ENCODE measurements at places on chromosomes 3 and 15.

DNA sequence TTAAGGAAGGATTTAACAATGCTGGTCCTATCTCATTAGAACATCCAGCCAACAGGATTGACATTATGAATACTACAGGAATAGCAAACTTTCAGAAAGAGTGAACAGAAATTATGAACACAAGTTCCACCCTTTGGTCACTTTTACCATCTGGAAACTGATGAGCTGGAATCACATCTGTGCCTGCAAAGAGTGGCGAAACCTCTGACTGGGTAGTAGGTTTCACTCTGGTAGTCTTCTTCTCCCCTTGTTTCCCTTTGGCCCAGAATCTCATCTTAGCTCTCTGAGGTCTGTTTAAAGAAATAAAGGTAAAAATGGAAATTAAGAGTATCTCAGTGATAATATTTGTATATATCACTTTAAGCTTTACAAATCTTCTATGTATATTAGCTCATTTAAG is 73.1 kb downstream of the NR2E3 start:
- DNase-seq: no peak

DNA sequence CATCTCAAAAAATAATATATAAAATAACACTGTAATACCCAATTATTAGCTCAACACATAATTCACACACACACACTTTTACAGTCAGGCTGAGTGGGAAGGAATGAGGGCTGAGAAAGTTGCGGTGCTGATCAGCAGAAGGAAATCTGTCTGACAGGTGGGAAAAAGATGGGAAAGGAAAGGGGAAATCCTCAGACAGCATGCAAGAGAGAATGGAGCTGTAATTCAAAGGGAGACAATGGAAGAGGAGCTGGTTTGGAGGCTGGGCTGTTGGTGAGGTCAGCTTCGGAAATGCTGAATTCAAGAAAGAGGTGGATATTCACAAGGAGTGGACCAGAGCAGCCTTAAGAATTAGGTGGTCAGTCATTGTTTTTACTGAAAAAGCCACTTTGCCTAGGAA is 121.6 kb upstream of the LMOD3 start:
- DNase-seq: no peak

- DNase-seq: no peak
These were observed 36.1 kb downstream of the RAB6B start for GRCh38 chr3:133859381-133860234.

DNA sequence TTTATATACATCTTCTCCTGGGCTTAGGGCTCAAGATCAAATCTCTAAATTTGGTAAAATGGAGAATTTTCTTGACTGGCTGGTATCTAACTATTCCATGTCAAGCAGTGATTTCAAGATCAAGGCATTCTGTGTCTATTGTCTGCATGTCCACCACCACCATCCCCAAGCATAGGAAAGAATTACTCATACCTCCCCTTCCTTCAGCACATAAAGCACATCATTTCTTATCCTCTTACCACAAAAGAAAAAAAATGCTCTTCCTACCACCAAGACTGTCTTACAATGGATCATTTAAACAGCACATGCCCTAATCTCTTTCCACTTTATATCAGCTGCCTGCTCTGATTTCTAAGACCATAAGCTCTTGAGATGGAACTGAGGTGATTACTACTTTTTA is 470.5 kb upstream of the THBS1 start:
- DNase-seq: no peak

DNA sequence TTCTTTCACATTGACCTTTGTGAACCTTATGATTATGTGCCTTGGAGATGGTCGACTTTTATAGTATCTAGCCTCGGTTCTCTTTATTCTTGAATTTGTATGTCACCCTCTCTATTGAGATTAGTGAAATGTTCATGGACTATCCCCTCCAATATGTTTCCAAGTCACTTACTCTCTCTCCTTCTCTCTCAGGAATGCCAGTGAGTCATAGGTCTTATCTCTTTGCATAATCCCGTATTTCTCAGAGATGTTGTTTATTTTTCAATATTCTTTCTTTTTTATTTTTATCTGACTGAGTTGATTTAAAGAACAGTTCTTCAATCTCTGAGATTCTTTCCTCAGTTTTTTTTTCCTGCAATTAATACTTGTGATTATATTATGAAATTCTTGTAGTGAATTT is 411.6 kb upstream of the CADM2 start:
- DNase-seq: no peak

DNA sequence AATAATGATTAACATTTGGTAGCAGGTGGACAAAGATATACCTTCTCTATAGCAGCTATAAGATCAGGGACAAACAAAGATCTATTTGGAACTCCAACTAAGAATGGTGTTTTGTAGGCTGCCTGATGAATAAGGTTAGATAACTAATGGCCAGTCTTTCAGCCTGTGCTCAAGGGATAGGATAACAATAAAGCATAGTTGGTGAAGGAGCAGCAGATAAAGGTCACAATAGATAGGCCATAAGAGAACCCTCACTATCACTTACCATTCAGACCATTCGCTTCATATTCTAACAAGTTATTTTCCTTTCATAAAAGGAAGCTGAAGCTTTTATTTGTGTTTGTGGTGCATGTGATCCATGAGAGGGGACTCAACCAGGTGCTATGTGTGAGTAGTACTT is 19.8 kb downstream of the EPM2AIP1 start:
- no peak for DNase-seq

DNA sequence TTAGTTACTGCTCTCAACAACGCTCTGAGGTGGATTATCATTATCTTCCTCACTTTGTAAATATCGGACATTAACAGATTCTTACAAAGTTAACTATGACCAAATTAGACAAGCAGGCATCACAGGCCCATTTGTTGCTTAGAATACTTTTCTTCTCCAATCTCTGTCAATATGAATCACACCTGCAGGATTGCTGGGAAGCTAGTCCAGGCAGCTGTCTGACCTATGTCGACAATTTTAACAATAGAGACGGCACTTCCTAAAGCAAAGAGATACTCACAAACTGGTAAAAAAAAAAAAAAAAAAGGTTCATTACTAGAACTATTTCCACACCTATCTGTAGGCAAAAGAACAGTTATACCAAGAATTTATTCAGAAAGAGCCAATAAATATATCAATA is 85.3 kb downstream of the DPH6 start:
- no peak for DNase-seq

GRCh38 chr3:147793841-147794240 is 384.7 kb downstream of the ZIC1 start:
- no peak for DNase-seq

- no peak for DNase-seq
These were observed 121.9 kb upstream of the DPH6 start for GRCh38 chr15:35667908-35668307.

DNA sequence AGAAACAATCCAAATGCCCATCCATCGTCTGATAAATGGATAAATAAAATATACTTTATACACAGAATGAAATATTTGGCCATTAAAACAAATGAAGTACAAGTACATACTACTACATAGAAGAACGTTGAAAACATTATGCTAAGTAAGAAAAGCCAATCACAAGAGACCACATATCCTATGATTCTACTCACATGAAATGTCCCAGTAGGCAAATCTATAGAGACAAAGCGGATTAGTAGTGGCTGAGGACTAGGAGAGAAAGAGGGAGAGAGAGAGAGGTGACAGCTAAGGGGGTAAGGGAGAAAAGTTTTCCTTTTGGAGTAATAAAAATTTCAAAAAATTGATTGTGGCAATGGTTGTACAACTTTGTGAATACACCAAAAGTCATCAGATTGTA is 147.0 kb downstream of the GREM1 start:
- DNase-seq: no peak

- DNase-seq: no peak
These were observed 367.3 kb upstream of the C2CD4B start for GRCh38 chr15:62532367-62532766.

DNA sequence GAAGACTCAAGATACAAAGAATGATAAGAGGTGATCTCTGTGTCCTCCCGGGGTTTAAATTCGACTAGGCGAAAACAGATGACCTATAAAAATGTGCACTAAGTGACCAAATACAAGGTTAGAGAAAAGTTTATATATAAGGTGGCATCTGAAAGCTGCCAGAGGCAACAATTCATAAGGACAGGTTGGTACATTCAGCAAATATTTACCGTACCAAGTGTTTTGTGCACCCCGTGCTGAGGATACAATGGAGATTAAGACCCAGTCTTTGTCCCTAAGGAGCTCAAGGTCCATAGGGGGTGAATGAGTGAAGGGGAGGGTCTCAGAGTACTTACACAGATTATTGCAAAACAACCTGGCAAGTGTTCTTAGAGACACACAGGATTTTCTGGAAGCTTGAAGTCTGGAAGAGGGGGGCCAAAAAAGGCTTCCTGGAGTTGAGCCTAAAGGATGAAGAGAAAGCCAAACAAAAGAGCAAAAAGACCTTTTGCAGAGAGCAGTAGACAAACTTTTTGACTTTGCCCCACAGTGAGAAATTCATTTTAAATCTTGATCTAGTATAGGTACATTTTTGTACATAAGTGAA is 71.4 kb upstream of the LRIG1 start:
- DNase-seq: no peak

- no peak for DNase-seq
These were observed 156.2 kb downstream of the ZNF621 start for GRCh38 chr3:40680685-40681657.

GRCh38 chr3:159271799-159272512 is 470.1 kb downstream of the MFSD1 start:
- no peak for DNase-seq

GRCh38 chr3:139473155-139473771 is 3.1 kb downstream of the RBP2 start:
- no peak for DNase-seq

GRCh38 chr3:59607656-59608055 is 557.8 kb upstream of the CFAP20DC start:
- no peak for DNase-seq

GRCh38 chr3:123388811-123389627 is 59.9 kb downstream of the ADCY5 start:
- DNase-seq: no peak

GRCh38 chr3:156859578-156859977 is 33.4 kb downstream of the LEKR1 start:
- no peak for DNase-seq

DNA sequence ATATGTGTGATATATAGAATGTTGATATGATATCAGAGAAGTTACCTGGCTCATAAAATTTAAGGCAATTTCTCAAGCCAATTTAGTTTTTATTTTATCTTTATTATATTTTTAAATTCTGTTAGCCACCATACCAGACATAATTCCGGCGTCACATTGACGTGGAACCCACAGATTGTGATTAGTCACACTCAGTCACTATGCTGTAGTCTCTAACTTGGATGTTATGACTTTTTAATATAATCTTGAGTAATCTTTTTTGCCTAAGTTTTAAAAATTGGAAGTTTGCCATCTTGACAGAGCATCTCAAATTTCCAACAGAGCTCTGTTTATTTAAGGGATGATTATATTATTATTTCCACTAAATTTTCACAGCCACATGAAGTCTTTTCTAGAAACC is 9.7 kb upstream of the DCLK3 start:
- no peak for DNase-seq

DNA sequence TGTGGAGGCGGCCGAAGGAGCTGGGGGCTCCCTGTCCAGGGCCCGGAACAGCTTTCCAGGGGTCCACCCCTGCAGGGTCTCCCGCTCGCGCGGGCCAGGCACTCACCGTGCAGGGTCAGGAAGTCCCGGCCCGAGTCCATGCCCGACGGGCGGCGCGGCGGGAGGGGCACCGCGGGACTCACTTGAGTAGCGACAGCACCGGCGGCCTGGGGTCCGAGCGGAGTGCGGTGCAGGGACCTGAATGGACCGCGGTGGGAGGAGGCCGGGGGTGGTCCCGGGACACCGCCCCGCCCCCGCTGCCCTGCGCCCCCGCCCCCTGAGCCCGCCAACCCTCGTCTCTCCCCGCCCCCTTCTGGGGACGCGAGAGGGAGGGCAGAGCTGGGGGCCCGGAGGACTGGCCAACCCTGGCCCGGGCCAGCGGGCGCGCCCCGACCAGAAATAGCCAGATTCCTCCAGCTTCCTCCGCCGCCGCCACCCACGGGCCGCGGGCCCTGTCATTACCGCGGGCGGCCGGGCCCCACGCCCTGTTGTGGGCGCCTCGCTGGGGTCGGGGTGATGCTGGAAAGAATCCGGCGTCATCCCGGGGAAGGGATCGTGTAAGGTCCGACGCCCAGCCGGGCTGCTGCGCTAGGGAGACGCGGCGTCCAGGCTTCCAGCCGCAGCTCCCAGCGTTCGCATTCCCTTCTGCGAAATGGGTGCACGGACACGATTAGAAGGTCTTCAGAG is at the start of gene PLCD1:
Gene PLCD1 (minus strand): TSS at position 243 of the 726 bp plus-strand sequence. CDS start 103 bp downstream, at position 140.
- peak; percentile 89 for DNase-seq

DNA sequence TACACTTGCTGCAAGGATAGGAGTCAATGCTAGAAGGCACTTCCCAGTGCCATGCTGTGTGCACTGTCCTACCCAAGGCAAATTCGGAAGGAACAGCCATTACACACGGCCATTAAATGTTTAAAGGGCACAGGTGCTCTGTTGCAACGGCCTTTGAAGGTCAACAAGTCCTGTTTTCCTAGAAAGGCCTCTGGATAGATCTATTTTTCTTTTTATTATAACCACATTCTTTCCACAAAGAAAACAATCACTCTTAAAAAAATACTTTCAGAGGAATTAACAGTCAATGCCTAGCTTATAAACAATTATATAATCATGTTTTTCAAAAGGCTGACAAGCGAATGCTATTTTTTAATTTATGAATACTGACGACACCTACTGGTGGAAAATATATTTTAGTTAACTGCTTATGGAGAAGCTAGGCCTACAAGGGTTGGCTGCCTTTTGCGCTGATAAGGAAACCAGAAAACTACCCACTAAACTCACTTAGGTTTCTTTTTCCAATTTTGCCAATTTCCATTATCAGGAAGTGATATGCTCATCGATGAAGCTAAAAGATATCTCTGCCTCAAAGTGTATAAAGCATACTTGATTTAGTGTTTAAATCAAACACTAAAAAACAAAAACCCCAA is 2.4 kb downstream of the ARHGEF3 start:
- no peak for DNase-seq

GRCh38 chr3:99315896-99316295 is 322.5 kb upstream of the COL8A1 start:
- DNase-seq: no peak

GRCh38 chr15:59229015-59229414 is 22.4 kb downstream of the LDHAL6B start:
- DNase-seq: no peak

- no peak for DNase-seq
These were observed 387.2 kb downstream of the ROBO1 start for GRCh38 chr3:79380581-79380980.

DNA sequence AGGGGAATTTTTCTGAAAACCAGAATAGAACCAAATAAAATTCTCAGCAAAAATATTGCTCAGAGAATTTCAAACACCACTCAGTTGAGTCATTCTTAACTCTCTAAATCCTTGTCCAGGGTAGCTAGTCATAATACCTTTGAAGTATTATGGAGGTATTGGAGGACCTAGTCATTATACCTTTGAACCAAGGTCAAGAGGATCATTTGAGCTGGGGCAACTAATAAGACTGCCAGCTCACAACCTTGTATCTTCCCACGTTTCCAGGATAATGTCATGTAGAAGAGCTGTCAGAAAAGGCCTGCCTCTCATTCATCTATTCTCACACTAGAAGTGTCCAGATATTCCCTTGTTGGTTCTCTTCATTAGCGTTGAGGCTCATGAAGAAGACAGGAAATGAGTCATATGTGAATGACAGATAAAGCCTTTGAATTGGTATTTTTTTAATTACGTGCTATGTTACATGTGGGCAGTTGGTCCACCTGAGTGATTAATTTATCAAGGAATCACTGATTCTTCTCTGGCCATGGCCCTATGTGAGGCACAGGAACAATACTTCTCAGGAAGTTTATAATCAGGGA is 48.3 kb downstream of the TOPAZ1 start:
- no peak for DNase-seq

Measured in ureter (tissue), 1 donor.